Dermis microvascular lymphatic vessel endothelial cell (primary cell): ENCODE measurements at places on chromosomes 6 and 20. TPM values are rescaled to one million over a fixed set of nuclear protein-coding genes. Genes with fewer than 3 reads are reported as not detected.

GRCh38 chr6:90097356-90097755 is 199.3 kb downstream of the BACH2 start:
- no peak for DNase-seq

GRCh38 chr6:33621711-33622388 is 728 bp downstream of the ITPR3 start:
- DNase-seq: no peak

GRCh38 chr6:90131125-90131524 is 165.5 kb downstream of the BACH2 start:
- no peak for DNase-seq

DNA sequence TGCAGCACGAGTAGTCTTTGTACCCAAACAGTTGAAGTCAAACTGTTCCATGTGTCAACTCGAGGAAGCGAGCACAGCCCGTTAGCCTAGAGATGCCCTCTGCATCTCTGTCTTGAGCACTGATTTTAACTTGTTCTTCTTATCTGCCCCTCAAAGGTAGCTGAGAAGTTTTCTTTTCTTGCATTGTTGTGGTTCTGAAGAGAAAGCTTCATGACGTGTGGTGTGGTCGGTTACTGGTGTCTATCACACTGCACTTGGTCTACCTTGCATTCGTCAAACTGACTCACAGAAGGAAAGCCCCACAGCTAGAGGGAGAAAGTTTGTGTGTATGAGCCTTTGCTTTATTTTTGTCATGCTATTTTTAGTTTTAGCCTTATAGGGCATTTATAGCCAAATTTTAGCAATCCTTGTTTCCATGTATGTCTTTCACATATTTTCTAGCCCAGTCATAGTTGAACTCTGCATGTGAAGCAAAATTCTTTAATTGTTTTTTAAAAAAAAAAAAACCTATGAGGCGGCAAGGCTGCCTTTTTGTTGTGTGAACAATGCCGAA is 115.1 kb downstream of the JAG1 start:
- peak; percentile 25 for DNase-seq

- no peak for DNase-seq
These were observed 271.5 kb upstream of the MOCS1 start for GRCh38 chr6:40205801-40206200.

- DNase-seq: no peak
These were observed 28.7 kb downstream of the SIRPD start for GRCh38 chr20:1528811-1529210.

- no peak for DNase-seq
These were observed 200.1 kb downstream of the TMEM242 start for GRCh38 chr6:157123234-157123633.

DNA sequence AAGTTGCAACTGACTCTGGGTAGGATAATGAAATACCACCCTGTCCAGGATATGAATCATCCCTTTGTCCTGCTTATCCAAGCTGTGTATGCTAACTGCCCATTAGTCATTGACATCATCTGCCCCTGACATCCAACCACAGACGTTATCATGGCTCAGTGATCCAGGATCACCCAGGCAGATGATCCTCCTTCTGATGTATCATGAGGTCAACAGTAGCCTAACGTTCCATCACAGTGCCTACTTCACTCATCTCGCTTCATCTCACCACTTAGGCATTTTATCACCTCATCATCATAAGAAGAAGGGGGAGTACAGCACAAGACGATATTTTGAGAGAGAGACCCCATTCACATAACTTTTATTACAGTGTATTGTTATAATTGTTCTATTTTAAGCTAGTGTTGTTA is 13.4 kb upstream of the BTN3A2 start:
- DNase-seq: peak; percentile 96

OPRL1 gene
- 2.3 and 2.7 TPM in 2 replicates for total RNA-seq

GSTA3 gene
- total RNA-seq: not detected in 2 replicates

SIRPG gene
- total RNA-seq: not detected in 2 replicates

TOMM34 gene
- total RNA-seq: 14.0 and 20.5 TPM in 2 replicates

OR2J1 gene
- not detected in 2 replicates for total RNA-seq
